Pulmonary artery endothelial cell (primary cell): ENCODE measurements at places on chromosomes 11 and 22. TPM values are rescaled to one million over a fixed set of nuclear protein-coding genes. Genes with fewer than 3 reads are reported as not detected.

DNA sequence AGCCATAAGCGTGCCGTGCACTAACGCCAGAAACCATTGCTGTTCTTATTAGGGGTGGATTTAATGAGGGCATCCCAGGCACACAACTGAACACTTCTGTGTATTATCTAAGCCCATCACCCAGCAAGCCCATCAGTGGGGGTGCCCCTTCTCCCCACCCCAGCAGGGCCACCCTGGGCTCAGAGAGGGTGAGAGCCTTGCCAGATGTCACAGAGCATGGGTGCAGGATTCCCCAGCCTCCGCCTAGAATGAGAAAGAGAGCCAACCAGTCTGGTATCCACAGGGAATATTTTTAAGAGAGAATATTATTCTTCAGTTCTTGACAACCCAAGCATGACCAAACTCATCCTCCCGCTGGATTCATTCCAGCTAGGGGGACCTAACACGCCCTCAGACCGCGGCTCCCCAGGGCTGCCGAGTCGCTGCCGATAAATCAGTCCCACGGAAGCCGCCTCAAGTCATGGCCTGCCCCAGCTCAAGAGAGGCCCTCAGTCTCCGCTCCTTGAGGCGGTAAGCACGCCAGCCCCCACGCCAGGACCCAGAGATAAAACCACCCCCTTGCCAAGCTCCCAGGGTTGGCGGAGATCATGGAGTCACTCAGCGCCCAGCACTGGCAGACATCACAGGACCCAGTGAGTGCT is 47.2 kb downstream of the MN1 start:
- no peak for DNase-seq

DNA sequence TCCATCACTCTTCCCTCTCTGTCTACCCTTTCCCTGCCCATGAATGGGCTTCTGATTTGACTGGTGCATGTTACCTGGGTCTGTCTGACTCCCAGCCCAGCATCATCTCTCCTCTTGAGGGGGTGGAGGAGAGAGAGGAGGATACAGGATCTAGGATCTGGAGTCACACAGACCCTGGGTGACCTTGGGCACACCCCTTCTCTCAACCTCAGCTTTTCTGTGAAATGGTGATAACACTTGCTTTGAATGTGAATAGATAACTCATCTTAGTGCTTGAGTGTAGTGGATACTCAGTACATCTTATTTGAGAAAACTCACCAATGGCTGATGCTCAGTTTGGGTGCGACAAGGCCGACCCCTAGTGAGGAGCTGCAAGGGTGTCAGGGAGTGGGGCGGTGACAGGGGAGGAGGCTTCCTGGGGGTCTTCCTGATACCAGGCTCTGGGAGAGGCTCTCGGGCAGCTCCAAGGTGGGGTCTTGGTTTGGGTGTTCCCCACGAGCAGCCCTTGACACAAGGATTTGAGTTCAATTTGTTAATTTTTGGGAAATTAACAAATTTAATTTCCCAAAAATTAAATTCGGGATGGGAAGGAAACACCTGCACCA is 9.0 kb downstream of the INCENP start:
- no peak for DNase-seq

- no peak for DNase-seq
These were observed 32.9 kb downstream of the ARVCF start for GRCh38 chr22:19983741-19984140.

GRCh38 chr11:35680506-35680905 is 17.9 kb downstream of the TRIM44 start:
- no peak for DNase-seq

- no peak for DNase-seq
These were observed 2.9 kb downstream of the FAM118B start for GRCh38 chr11:126214441-126214840.

DNA sequence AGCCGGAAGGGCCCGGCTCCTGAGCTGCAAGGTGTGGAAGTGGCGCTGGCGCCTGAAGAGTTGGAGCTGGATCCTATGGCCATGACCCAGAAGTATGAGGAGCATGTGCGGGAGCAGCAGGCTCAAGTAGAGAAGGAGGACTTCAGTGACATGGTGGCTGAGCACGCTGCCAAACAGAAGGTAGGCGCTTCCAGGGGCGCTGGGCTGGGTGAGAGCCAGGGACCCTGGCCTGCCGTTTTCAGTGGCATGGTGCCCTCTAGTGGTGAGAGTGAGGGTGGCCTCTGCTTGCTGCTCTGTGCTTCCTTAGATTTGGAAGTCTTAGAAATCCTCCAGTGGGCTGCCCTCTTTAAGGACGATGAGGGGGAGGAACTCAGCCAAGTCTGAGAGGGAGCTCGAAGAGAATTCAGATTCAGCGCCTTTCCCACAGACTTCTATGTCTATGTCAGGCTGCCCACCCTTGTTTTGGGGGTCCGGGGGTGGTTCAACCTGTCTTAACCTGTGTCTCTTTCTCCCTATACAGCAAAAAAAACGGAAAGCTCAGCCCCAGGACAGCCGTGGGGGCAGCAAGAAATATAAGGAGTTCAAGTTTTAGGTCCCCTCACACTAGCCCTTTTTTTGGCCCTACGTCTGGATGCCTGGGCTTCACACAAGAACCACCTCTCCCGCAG is 1.8 kb upstream of the PACS1 start:
- DNase-seq, result no peak

GRCh38 chr11:8339592-8340022 is 75.9 kb upstream of the LMO1 start:
- no peak for DNase-seq

- no peak for DNase-seq
These were observed 63.5 kb upstream of the WNT11 start for GRCh38 chr11:76269661-76270261.

- DNase-seq, result no peak
These were observed 23.9 kb downstream of the CACNA1I start for GRCh38 chr22:39594411-39594810.

DNA sequence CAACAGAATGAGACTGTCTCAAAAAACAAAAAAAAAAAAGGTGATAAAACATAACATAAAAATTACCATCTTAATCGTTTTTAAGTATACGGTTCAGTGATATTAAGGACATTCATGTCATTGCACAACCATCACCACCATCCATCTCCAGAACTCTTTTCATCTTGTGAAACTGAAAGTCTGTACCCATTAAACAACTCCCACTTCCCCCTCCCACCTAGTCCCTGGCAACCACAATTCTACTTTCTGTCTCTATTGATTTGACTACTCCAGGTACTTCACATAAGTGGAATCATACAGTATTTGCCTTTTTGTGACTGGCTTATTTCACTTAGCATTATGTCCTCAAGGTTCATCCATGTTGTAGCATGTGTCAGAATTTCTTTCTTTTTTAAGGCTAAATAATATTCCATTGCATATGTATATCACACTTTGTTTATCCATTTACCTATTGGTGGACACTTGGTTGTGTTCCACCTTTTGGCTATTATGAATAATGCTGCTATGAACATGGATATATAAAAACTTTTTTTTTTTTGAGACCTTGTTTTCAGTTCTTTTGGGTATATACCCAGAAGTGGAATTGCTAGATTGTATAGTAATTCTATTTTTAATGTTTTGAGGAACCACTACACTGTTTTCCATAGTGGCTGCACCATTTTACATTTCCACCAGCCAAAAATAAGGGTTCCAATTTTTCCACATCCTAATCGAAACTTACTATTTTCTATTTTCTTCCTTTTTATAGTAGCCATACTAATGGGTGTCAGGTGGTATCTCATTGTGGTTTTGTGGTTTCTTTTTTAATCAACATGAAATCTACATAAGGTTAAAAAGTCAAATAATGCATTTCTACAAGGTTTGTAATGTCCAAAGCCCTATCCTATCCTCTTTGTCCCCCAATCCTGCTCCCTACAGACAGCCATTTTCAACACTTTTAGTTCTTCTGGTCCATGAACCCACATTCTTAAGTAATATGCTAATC is 23.4 kb upstream of the PIK3C2A start:
- no peak for DNase-seq

DNA sequence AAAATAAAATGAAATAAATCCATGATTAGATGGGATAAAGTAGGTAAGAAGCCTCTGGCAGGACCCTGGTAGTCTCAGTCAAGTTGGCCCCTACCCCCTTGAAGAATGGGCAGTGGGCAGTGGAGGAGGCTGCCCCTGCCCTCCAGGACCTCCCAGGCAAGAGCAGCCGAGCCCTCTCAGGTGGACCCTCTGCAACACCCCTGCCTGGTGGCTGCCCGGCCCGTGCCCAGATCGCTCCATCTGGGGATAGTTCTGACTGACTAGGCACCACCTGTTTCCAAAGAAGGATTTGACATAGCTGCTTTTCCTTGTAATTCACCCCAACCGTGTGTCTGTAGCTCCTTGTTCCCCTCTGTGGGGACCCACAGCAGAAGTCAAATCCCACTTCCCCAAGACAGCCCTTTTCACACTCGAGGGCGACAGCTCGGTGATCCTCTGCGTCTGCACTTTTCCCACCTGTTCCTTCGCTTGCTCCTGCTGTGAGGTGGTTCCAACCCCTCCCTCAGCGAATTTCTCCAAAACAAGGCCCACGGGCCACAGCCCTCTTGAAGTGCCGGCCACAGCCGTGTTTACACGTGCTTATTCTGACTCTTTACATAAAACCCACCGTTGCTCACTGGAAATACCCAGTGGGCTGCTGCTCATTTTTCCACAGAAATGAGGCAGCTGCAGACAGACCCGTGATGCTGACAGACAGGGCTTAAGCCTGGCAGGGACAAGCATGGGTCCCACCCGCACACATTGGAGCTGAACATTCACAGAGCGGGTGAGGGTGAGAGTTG is 5.5 kb upstream of the TMPRSS13 start:
- DNase-seq, result no peak

GRCh38 chr11:63369971-63370588 is 495 bp downstream of the SLC22A9 start:
- no peak for DNase-seq

GRCh38 chr22:50581031-50581949 is 1.4 kb downstream of the CHKB start:
- no peak for DNase-seq

GRCh38 chr11:33730716-33731115 is 5.5 kb downstream of the CD59 start:
- DNase-seq, result no peak

- no peak for DNase-seq
These were observed 9.2 kb downstream of the FADD start for GRCh38 chr11:70212227-70212811.

DNA sequence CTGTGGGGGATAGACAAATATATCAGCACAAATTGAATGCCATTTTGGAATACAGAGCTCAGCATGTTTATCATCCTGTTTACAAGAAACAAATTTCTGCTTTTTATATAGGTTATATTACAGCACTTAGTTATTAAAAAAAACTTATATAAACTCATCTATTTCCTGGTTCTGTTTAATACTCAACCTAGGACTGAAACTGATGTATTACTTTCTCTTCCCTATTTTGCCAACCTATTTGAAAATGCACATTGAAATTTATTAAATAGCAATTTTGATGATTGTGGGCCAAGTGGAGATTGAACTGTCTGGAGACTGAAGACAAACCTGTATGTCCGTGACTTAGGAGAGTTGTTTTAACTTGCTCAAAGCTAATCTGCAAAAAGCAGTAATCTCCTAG is 288.3 kb upstream of the ANO3 start:
- DNase-seq, result no peak

GRCh38 chr11:10688401-10688800 is 5.2 kb downstream of the IRAG1 start:
- no peak for DNase-seq

GRCh38 chr11:1333860-1334259 is 24.4 kb upstream of the TOLLIP start:
- no peak for DNase-seq

DNA sequence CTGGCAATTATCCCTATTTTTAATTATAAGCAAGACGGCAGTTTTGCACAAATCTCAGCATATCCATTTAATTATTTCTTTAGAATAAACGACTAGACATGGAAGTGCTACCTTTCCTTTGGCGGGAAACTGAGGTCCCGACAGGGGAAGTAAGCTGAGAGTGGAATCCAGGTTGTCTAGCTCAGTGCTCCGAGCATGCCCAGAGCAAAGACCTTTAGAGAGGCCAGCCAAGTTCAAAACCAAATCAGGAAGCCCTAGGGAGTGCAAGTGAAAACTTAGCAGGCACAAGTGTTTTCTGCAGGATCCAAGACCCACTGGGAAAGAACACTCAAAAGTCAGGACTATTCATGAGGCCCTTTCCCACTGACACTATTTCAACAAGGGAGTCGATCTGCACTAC is 22.7 kb upstream of the SCN2B start:
- no peak for DNase-seq

DNA sequence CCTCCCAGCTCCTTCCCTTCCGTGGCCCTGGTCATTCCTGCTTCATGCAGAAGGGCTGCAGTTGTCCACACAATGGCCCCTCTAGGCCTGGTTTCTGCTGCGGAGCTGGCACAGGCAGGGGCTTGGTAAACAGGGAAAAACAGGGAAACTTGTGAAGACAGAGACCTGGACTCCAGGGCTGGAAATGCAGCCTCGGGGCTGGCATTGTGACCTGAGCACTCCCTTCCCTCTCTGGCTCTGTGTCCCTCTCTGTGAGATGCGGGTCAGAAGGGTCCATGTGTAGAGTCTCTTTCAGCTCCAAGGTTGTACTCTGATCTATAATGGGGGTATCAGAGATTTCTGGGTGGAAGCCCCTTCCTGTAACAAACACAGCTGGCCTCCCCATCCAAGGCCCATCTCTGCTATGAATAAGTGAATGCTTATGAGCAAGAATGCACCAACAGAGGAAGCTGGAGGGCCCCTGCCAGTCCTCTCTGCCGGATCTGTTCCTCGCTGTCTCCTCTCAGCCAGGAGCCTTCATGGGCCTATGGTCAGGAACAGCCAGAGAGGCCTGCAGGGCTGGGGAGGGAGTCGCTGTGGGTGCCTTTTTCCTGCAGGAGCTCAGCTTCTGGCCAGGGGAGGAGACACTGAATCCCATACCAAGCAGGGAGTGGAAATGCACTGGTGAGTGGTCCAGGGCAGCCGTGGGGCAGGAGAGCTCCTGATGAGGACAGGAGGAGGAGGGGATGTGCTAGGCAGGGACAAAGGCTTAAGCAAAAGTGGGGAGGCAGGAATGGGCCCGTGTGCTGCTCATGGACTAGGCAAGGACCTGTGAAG is 6.7 kb upstream of the DERL3 start:
- DNase-seq, result no peak

DNA sequence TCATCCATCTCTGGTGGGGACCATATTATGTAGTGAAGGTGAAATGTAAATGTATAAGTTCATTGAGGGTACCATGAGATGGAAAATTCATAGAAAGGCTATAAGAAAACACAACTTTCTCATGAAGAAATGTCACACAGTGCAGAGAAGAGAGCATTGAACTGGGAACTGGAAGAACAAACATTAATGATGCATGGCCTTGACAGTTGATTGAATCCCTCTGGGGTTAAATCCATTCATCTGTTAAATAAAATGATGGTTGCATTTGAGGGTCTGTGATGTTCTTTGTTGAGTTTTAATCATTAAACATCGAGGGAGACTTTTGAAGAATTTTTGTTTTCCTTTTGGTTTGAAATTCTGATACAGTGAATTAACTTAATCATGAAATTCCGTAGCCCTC is 1401.4 kb downstream of the FAM181B start:
- DNase-seq, result no peak

IL10RA gene
- total RNA-seq, result under 0.01 TPM in 1 of 2 replicates, not detected in the other

APOA5 gene
- not detected in 2 replicates for total RNA-seq

P2RY6 gene
- total RNA-seq, result 0.13 TPM in 1 of 2 replicates, not detected in the other

NOX4 gene
- total RNA-seq, result 15.9 and 17.1 TPM in 2 replicates

MAP6 gene
- 0.13 and 0.14 TPM in 2 replicates for total RNA-seq

PRODH gene
- total RNA-seq, result not detected in 2 replicates

PCSK7 gene
- 47.7 and 82.4 TPM in 2 replicates for total RNA-seq

MUC6 gene
- not detected in 2 replicates for total RNA-seq
